ENCODE measurements at places on chromosomes 6 and 20. TPM values are rescaled to one million over a fixed set of nuclear protein-coding genes. Genes with fewer than 3 reads are reported as not detected.

GRCh38 chr6:167973148-167973885 is 24.2 kb upstream of the KIF25 start:
- no peaks in the 10 kb centered on the region for H3K4me1 ChIP-seq
- no peak overlapping the region for H3K27ac ChIP-seq
- no peak for DNase-seq
- no peaks in the 10 kb centered on the region for H3K36me3 ChIP-seq
- H3K27me3 ChIP-seq: no peaks in the 10 kb centered on the region

DNA sequence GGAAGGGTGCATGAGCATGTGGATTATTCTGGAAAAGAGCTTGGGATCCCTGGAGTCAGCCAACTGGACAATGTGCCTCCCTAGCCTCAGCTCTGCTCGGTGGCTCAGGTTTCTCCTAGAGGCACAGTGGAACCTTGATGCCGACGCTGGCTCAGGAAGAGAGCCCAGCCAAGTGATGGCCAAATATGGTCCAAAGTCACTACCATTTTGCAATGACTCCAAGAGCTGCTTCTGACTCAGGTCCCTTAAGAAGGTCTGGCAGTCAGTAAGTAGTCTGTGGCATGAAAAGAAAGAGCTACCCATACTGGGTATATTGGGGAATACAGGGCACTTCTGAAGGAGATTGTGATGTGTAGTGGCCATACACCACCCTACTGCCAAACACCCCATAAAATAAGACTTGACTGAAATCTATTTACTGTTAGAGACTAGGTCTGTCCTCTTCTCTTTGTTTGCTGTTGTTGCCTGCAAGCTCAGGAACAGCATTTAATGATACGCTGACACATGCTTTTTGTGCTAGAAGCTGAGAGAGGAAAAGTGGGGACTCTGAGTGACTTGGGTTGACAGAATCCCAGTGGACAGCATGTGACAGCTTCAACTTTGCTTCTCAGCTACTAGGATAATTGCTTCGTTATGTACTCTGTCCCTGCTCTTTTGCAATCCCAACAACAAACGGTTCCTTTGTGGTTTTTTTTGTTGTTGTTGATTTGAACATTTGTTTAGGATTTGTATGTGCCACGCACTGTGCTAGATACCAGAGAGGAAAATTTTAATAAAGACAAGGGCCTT is 30.3 kb upstream of the OGFRL1 start:
- H3K4me3 ChIP-seq: no peak overlapping the region
- H3K4me1 ChIP-seq: peaks cover 7% of the 10 kb centered on the region
- no peak overlapping the region for H3K27ac ChIP-seq
- H3K36me3 ChIP-seq: no peaks in the 10 kb centered on the region
- no peak for DNase-seq

DNA sequence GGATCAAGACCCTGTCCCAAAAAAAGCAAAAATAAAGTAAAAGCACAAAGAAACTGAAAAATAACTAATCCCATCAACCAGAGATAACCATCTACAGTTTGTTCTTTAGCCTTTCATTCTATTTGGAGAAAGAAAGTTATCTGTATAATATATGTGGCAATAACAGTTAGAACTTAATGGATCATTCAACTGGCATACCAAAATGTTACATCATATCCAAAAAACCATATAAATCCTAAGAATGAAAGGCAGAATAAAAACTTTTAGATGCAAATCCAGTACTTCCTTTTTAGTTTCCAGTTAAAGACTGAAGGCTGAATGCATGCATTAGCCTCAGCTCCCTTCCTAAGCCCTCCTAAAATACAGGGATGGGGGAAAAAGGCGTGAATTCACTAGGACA is 25.2 kb downstream of the ILRUN start:
- no peak overlapping the region for H3K4me3 ChIP-seq
- peak overlapping the region; percentile 15 for H3K27ac ChIP-seq
- DNase-seq: no peak
- no peaks in the 10 kb centered on the region for H3K36me3 ChIP-seq
- no peaks in the 10 kb centered on the region for H3K27me3 ChIP-seq
- H3K4me1 ChIP-seq: peaks cover 44% of the 10 kb centered on the region

DNA sequence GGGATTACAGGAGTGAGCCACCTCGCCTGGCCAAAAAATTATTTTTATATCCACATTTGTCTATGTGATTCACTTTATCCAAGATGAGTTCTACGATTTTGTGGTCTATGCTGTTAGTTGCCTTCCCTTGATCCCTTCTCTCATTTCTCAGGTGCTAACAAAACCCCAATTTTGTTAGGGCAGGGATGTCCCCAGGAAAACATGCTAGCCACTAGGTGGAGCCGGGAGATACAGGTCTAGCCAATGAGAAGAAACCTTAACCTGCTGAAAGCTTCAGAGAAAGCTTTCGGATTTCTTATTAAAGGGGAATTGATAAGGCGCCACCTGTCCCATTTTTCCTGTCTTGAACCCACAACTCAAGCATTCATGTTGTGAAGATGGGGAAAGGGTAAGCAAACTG is 167.4 kb upstream of the OLIG3 start:
- no peak for DNase-seq
- H3K27ac ChIP-seq: no peak overlapping the region
- no peaks in the 10 kb centered on the region for H3K4me1 ChIP-seq
- no peak overlapping the region for H3K4me3 ChIP-seq

DNA sequence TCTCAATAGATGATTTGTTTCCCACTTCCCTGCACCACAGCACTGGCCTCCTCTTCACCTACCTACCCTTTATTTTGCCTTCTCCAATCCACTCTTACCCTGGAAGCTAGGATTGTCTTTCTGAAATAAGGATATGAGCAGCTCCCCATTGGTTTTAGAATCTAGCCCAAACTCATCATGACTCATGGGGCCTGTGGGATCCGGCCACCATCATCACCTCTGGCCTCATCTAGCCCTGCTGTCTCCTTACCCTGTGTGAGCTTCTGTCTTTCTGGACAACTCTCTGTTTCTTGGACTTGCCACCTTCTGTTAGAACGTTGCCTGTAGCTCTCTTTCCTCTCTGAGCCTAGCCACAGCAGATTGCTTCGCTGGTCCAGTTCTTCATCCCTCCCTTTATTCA is 277.1 kb downstream of the PAX1 start:
- H3K27ac ChIP-seq: no peak overlapping the region
- no peaks in the 10 kb centered on the region for H3K36me3 ChIP-seq
- no peaks in the 10 kb centered on the region for H3K27me3 ChIP-seq

DNA sequence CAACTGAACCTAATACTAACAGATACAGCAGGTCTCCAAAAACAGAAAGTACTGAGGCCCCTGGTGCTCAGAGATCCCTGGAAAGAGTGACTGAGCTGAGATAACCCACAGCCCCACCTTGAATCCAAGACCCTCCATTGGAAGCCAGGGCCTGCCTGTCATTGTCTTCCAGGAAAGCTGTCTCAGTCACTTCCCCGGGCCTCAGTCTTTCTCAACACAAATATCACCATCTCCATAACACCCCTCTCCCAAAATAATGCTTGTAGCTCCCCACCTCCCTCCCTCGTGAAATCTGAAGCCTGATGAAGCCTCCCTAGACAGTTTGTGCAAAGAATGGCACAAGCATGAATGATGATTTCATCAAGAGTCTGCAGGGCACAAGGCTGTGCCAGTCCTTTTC is 138.2 kb upstream of the LRFN2 start:
- H3K27me3 ChIP-seq: no peaks in the 10 kb centered on the region
- no peaks in the 10 kb centered on the region for H3K4me1 ChIP-seq
- no peak overlapping the region for H3K4me3 ChIP-seq
- H3K36me3 ChIP-seq: no peaks in the 10 kb centered on the region

DNA sequence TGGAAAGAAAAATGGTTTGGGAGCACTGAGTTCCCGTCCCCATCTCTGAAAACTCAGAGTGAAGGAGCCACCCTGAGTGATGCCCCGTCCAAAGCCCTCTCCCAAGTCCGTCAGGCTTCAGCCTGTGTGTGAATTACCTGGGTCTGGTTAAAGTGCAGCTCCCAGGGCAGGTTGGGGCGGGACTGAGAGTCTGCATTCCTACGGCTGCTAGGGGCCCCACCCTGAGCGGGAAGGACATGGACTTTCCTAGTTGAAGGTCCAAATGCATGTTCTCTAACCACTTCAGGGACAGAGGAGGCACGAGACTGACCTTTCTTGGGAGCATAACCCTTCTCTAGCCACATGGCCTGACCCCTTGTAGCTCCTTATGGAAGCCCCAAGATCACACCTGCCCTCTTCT is 97.2 kb downstream of the SYNDIG1 start:
- H3K4me3 ChIP-seq: no peak overlapping the region
- H3K27ac ChIP-seq: no peak overlapping the region
- no peaks in the 10 kb centered on the region for H3K4me1 ChIP-seq
- no peaks in the 10 kb centered on the region for H3K36me3 ChIP-seq
- H3K27me3 ChIP-seq: no peaks in the 10 kb centered on the region

DNA sequence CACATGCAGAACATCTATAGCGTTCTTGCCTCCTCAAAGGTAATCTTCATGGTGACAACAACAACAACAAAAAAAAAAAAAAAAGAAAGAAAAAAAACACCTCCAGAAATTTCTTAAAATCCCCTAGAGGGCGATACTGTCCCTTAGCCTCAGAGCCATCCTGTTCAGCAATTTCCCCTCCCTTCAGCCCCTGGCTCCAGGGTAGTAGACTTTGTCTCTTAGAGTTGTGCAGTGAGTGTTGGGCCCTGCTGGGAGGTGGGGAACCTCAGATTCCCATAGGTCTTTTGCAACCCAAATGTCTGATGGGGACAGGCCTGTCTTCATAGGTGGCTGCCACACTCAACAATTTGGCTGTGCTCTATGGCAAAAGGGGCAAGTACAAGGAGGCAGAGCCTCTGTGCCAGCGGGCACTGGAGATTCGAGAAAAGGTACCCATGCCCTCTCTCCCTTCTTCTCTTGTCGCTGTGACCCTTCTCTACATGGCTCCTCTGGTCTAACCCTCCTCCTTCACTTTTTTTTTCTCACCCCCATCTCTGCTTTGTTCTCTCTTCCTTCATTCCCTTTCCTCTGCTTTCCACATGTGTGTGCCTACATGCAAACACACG is 6.0 kb upstream of the PTK7 start:
- H3K27me3 ChIP-seq: no peaks in the 10 kb centered on the region
- H3K27ac ChIP-seq: no peak overlapping the region
- H3K4me1 ChIP-seq: no peaks in the 10 kb centered on the region
- no peak for DNase-seq
- H3K36me3 ChIP-seq: peaks cover 26% of the 10 kb centered on the region

- no peaks in the 10 kb centered on the region for H3K27me3 ChIP-seq
- H3K36me3 ChIP-seq: no peaks in the 10 kb centered on the region
- DNase-seq: no peak
- no peak overlapping the region for H3K27ac ChIP-seq
Observed at GRCh38 chr6:121647905-121648304, 212.5 kb downstream of the GJA1 start.

DNA sequence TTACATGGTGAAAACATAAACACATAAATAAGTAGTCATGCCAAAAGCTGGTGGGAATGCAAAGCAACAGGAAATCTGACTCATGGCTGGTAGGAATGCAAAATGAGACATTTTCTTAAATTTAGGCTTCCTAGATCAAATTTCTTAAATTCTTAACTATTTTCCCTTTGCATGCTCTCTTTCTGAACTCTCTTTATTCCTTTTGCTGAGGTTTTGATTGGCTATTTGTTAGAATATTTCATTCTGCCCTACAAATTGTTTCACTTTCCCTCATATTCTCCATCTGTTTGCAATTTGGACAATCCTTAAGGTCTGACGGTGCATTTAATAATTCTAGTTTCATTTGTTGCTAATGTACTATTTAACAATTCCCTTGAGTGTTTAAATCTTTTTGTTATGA is 437.5 kb upstream of the RGS17 start:
- H3K4me3 ChIP-seq: no peak overlapping the region
- no peaks in the 10 kb centered on the region for H3K27me3 ChIP-seq
- H3K36me3 ChIP-seq: no peaks in the 10 kb centered on the region

DNA sequence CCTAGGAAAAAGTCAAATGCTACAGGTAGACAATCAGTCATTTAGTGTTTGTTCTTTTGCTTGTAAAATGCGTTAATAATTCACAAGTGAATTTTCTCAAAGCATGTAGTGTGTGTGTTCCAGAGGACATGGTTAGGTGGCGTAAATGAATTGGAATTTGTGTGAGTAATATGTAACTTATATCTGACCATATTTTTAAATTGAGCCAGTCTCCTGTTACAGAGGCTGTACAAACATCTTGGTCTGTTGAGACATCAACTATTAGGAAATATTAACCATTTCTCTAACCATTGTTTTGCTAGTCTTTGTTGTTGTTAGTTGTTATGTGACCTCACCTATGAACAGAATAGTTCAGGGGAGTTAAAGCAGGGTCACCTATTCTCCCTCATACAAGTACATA is 22.7 kb downstream of the MCM8 start:
- no peak for DNase-seq
- no peaks in the 10 kb centered on the region for H3K27me3 ChIP-seq
- no peak overlapping the region for H3K27ac ChIP-seq
- no peak overlapping the region for H3K4me3 ChIP-seq
- H3K4me1 ChIP-seq: no peaks in the 10 kb centered on the region

GRCh38 chr20:9129756-9130155 is 60.9 kb downstream of the PLCB4 start:
- H3K4me1 ChIP-seq: no peaks in the 10 kb centered on the region
- no peaks in the 10 kb centered on the region for H3K27me3 ChIP-seq
- DNase-seq: no peak
- no peak overlapping the region for H3K4me3 ChIP-seq
- no peaks in the 10 kb centered on the region for H3K36me3 ChIP-seq
- H3K27ac ChIP-seq: no peak overlapping the region

GRCh38 chr20:63822276-63822696 is 8.8 kb downstream of the ZBTB46 start:
- H3K4me1 ChIP-seq: no peaks in the 10 kb centered on the region
- DNase-seq: no peak
- no peak overlapping the region for H3K27ac ChIP-seq
- no peaks in the 10 kb centered on the region for H3K27me3 ChIP-seq
- no peak overlapping the region for H3K4me3 ChIP-seq
- H3K36me3 ChIP-seq: no peaks in the 10 kb centered on the region

DNA sequence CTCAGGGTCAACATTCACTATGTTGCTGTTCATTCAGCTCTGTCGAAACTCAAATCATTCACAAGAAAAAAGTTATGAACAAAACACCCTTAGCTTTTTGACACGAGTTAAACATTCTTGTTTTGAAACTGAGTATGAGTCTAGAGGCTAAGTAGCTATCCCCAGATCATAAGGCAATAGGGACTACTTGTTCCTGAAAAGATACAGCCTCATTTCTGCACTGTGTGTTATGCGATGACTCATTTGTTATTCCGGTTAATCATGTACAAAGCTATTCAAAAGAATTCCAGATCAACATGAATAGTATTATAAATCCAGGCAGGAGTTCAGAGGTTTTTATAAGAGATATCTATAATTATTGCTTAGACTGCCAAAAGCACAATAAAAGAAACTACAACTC is 908.0 kb downstream of the QKI start:
- H3K27ac ChIP-seq: no peak overlapping the region
- no peak overlapping the region for H3K4me3 ChIP-seq
- DNase-seq: no peak
- no peaks in the 10 kb centered on the region for H3K27me3 ChIP-seq
- H3K36me3 ChIP-seq: no peaks in the 10 kb centered on the region

- no peaks in the 10 kb centered on the region for H3K27me3 ChIP-seq
- H3K27ac ChIP-seq: no peak overlapping the region
- H3K4me3 ChIP-seq: no peak overlapping the region
- H3K36me3 ChIP-seq: no peaks in the 10 kb centered on the region
- H3K4me1 ChIP-seq: peaks cover 34% of the 10 kb centered on the region
Observed at GRCh38 chr6:35188886-35189285, 24.9 kb upstream of the SCUBE3 start.

Gene DEFB124
- not detected for total RNA-seq

Gene FRK
- total RNA-seq: 16.0 TPM

Gene MUC21
- not detected for total RNA-seq

Gene MYT1
- total RNA-seq: not detected

Gene OR12D3
- not detected for total RNA-seq

All from thoracic aorta (tissue), 2 donors.